ENCODE measurements at places on chromosomes 5 and 9.

- DNase-seq, result no peak
Observed at GRCh38 chr5:124310453-124310852, 436.0 kb downstream of the ZNF608 start.

GRCh38 chr9:117313989-117314388 lies 100.9 kb downstream of the ASTN2 start:
- no peak for DNase-seq

GRCh38 chr9:78630966-78631365 lies 334.0 kb downstream of the PSAT1 start:
- no peak for DNase-seq

GRCh38 chr5:71924980-71925379 lies 182.3 kb upstream of the MAP1B start:
- no peak for DNase-seq

- DNase-seq, result peak; percentile 35
Observed at GRCh38 chr5:122415030-122415800, 103.2 kb downstream of the SNCAIP start.

DNA sequence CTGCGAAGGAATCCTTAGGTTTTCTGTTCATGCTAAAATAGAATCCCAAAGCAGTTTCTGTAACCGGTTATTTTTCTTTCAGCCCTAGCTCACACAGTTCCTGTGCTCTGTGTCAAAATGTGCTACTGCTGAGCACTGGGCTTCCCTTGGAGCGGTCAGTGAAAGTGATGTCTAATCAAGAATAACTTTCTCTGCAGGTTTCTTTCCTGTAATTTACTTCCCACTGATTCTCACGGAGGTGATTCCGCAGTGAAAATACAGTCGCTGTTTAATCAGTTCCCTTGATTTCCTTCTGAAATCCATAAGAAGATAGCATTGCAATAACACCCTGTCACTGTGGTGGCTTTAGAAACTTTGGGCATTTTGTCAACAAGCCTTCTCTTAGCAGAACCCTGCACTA lies 112.0 kb upstream of the ISL1 start:
- no peak for DNase-seq

GRCh38 chr9:26523577-26523976 lies 369.0 kb downstream of the CAAP1 start:
- no peak for DNase-seq

DNA sequence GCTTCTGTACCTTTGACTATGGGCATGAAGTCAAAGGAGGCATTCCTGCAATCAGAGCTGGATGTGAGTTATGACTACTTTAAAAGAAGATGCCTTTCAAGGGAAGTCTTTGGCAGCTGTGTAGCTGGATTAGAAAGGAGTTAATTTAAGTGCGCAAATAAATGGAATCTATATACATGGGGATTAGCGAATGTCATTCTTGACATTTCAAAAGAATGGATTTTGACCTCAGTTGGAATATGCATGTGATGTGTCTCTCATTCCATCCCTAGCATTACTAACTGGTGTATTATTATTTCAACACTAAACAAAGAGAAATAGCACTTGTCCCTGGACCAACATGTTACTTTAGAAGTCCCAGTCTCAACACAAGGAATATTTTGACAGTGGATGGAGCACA lies 359.6 kb upstream of the SLC24A2 start:
- DNase-seq, result no peak

- DNase-seq, result no peak
Observed at GRCh38 chr5:14429101-14430050, 152.2 kb upstream of the OTULINL start.

DNA sequence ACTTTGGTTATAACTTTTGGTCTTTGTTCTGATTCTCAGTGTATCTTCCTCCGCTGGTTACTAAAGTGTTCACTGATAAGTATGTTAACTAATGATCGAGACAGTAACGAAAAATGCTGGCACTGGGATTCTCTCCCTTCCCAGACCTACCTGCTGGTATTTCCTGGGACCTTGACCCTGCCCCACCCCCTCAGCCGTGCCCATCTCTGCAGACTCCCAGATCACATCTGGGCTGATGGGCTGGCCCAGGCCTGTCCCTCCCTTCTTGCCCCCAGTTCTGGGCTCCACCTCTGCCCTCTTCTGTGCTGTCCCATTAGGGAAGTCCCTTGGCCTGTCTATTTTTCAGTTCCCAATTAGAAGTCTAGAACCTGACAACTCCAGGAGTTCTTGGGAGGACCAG lies 46.9 kb downstream of the NEURL1B start:
- DNase-seq, result no peak

Measured in amniotic stem cell (primary cell).